Fibroblast of mammary gland (primary cell): ENCODE measurements at places on chromosomes 11 and 22.

DNA sequence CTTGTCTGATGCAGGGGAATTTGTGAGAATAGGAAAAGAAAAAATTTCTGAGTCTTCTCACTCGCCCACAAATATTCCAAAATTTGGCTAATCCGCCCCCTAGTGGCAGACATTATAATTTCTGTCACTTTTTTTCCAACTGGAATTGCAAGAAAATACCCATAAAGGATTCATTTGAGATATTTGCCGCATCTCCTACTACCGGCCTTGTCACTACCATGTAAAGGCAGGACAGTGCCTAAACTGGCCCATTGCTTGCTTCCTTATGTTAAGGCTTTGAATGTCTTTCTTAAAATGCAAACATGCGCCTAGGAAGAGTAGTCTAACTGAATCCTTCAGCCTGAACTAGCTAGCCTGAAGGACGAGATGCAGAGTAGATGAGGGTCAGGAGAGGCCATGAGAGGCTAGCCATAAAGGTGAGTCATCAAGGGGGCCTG is 9.3 kb upstream of the CEP295 start:
- DNase-seq: peak; percentile 53

DNA sequence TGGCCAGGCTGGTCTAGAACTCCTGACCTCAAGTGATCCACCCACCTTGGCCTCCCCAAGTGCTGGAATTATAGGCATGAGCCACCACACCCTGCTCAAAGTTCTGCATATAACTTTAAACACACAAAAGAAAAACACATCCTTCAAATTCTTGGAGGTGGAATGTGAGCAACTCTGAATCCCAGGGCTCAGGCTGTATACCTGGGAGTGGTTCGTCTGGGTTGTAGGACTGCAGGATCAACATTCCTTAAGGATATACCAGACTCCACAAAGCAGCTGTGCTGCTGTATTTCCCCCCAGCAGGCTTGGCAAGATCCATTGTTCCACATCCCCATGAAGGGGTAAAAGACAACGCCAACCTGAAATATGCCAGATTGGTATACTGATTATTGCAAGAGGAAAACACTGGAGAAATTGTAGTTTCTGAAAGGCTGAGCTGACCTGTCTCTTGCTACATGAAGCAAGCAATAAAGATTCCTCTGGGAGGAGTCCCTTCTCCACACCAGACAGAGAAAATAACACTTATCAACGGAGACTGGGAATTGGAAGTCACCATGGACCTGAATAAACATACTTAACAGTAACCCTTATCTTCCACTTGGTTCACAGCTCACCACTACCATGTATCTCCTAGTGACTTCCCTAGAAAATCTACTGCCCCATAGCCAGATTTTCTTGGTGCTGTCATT is 12.2 kb upstream of the RPS3 start:
- DNase-seq: no peak

- peak; percentile 11 for DNase-seq
These were observed 179.6 kb upstream of the PDGFD start for GRCh38 chr11:104343578-104343977.

DNA sequence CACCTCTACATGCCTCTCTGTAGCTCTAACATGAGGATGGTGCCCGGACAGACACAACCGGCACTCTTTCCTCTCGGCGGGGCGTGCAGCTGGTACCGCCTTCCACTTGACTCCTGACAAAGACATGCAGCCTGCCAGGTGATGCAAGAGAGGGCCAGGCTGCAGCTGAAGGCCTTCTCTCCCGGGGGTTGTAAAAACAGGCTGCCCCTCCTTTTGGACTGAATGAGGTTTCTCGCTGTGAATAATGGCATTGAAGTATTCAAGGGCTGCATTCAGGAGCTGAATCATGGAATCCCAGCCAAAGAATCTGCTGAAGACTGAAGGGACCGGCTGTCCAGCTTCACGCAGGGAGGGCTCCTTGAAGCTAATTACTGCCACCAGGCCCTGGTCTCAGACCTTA is 110.9 kb downstream of the GALNT18 start:
- no peak for DNase-seq

DNA sequence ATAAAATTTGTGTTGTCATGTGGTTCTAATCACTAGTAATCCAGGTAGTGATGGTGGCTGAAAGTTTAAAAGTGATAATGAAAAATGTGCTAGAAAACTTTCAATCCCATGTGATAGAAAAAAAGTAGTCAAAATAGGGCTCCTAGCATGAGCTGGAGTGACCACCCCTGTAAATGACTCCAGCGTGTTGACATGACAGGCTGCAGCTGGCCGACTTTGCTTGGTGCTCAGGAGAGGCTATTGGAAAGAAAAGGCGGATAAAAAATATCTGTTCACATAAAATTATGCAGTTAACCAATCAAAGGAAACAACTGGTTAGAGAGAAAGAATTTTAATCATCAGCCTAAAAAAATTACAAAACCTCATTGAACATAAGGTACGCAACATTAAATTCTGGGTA is 16.9 kb upstream of the MTCH2 start:
- DNase-seq: no peak

DNA sequence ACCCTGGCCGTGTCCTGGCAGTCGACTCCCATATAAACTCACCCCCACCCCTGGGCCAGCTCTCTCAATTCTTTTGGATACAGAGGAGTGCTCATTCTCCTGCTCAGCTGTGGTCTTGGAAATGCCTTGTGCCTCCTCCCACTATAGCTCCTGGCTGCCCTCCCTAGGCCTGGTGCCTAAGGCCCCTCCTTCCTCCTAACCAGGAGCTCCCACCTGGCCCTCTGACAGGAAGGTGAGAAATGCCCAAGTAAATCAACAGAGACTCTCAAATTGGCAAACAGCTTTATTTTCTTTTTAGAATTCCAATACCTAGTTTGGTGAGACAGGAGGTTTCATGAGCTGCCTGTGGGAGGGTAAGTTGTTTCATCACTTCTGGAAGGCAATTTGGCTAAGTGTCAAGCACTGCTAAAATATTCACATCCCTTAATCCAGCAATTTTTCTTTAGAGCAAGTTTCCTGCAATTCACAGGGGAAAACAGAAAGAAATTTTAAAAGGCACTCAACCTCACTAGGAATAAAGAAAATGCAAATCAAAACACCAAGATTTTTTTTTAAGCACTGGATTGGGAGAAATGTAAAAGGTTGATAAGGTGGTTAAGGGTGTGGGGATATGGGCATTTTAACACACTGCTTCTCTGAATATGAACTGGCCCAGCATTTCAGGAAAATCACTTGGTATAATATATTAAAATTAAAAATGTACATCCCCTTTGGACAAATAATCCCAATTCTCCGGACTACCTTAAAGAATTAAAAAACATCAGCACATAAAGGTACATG is 209.7 kb upstream of the ARHGAP20 start:
- DNase-seq: peak; percentile 51

DNA sequence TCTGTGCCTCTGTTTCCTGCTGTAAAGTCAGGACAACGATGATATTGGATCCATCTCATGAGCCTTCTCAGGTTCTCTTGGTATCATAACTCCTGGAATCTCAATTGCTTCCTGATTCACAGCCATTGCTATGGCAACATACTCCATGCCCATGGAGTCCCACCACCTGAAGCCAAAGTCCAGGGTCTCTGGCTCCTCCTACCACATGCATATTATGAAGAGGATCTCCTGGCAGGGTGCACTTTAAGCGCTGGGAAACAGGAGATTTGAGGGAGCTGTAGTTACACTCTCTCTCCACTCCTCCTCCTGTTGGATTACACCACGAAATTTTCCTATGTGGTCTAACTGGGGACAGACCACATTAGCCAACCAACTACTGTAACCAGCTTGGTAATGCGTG is 130.9 kb upstream of the SEZ6L start:
- DNase-seq: no peak

- no peak for DNase-seq
These were observed 60.8 kb downstream of the PPFIBP2 start for GRCh38 chr11:7574491-7575130.

- no peak for DNase-seq
These were observed 810.0 kb downstream of the BRD1 start for GRCh38 chr22:49017482-49018329.

DNA sequence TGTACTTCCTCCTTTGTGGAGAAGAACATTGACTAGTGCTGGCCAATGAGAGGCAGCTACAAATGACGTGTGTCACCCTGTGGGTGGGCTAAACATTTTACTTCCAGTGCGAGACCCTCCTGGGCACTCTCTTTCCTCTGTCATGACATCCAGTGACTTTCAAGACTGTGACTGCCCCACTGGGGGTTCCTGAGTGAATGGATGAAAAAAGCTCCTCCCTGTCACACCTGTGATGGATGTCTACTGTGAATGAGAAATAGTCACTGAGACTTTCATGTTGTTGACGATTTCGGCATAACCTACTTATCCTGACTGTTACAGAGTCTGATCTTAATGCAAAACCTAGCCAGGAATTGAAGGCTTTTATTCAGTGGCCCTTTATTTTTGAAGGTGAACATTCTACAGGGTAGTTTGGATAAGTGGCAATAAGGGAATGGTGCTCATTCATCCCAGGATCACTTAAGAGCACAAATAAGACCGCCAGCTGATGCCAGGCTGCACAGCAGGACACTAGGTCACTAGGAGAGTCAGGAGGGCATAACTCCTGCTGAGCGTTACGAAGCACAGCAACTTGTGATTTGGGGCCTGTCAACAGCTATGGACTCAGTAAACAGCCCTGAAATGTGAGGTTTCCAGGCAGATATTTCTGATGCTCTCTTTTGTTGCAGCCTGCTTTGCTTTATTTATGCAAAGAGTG is 636.6 kb downstream of the NTM start:
- no peak for DNase-seq

DNA sequence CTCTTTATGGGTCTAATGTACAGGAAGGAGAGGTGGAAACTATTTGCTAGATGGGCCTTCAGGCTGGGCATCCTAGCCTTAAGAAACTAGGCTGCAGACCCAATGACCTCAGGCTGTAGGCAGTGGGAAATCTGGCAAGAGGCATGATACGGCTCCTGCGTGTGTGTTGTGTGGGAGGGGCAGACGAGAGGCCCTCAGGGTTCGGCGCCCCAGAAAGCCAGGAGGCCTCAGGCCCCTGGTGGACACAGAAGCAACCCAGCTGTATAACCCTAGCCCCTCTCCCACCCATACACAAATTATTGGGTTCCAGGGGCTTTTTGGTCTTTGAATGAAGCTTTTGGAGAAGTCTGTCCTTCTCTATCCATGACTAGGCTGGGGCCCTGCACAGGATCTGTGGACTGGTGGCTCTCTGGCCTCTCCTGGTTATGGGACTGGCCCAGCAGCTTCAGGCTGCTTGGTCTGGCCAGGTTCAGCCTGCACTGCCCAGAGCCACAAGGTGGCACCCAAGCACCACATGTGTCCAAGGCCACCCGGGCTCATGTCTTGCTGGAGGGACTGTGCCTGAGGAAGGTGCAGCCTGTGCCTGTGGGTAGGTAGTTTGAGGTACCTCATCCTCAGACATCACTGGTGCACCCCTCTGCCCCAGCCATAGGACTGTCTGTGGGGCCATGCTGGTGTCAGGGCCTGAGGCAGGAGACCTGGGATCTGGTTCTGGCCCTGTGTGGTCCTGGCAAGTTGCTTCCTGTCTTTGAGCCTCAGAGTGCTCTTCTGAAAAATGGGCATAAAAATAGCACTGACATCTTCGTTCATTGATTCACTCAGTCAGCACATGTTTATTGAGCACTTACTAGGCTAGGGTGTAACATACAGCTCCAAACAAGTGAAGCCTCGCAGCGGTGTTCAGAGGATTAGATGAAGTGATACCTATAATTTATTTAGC is 87.5 kb downstream of the RRM1 start:
- peak; percentile 53 for DNase-seq

- DNase-seq: no peak
These were observed 278 bp downstream of the ROM1 start for GRCh38 chr11:62613291-62613778.

DNA sequence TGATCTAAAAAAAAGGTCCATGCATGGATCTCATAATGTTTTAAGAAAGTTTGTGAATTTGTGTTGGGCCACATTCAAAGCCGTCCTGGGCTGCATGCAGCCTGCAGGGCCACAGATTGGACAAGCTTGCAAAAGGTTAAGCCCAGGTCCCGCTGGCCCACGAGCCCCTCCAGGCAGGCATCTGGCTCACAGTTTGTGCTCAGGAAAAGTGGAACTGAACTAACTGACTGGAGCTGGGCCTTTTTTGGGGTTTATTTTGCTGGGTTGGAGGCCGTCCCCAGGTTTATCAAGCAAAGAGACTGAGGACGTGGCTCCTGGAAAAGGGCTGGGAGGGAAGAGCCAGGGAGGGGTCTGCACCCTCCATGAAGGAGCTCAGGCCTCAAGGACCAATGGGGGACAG is 32.1 kb upstream of the BAIAP2L2 start:
- no peak for DNase-seq

DNA sequence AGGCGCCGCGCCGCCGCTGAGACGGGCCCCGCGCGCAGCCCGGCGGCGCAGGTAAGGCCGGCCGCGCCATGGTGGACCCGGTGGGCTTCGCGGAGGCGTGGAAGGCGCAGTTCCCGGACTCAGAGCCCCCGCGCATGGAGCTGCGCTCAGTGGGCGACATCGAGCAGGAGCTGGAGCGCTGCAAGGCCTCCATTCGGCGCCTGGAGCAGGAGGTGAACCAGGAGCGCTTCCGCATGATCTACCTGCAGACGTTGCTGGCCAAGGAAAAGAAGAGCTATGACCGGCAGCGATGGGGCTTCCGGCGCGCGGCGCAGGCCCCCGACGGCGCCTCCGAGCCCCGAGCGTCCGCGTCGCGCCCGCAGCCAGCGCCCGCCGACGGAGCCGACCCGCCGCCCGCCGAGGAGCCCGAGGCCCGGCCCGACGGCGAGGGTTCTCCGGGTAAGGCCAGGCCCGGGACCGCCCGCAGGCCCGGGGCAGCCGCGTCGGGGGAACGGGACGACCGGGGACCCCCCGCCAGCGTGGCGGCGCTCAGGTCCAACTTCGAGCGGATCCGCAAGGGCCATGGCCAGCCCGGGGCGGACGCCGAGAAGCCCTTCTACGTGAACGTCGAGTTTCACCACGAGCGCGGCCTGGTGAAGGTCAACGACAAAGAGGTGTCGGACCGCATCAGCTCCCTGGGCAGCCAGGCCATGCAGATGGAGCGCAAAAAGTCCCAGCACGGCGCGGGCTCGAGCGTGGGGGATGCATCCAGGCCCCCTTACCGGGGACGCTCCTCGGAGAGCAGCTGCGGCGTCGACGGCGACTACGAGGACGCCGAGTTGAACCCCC is 798 bp downstream of the BCR start:
- DNase-seq: no peak

DNA sequence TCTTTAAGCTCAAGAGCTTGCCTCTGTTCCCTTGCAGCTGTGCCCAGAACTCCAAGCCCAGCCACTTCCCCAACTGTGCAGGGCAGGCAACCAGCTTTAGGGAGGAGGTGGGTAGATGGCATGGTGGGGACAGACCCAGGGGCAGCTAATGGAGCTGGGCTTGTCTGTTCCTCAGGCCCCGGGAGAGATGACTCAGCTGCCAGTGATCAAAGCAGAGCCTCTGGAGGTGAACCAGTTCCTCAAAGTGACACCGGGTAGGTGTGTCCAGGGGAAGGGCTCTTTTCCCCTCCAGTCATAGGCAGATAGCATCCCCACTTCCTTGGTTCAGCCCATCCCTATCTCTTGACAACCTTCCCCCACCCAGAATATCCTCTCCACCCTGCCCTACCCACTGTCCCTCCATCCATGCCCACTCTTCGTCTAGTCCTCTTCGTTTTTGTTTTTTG is 32.4 kb downstream of the CREB3L1 start:
- no peak for DNase-seq

GRCh38 chr11:20226933-20227332 is 66.7 kb upstream of the DBX1 start:
- peak; percentile 73 for DNase-seq
